RCC 7860 (cell line): ENCODE measurements at places on chromosomes 12 and 14.

GRCh38 chr14:55724736-55725135, 144.7 kb downstream of the KTN1 start:
- no peak for DNase-seq

DNA sequence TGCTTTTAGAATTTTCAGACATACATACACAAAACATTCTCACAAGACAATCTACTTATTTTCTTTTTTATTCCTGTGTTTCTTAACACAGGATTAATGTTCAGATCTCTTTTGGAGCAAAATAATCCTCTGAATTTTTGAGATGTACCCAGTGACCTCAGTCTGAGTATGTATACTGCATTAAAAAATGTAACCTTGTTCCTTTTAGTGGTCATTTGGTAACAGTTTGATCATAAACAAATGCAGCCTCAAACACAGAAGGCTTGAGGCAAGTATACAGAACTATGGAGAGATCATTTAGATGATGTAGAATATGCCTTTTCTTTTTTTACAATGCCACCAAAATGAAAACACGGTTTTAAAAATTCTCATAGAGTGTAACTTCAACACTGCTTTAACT, 9.7 kb downstream of the HIF1A start:
- DNase-seq: no peak

GRCh38 chr12:27639265-27639664, 57.0 kb upstream of the REP15 start:
- DNase-seq: no peak

DNA sequence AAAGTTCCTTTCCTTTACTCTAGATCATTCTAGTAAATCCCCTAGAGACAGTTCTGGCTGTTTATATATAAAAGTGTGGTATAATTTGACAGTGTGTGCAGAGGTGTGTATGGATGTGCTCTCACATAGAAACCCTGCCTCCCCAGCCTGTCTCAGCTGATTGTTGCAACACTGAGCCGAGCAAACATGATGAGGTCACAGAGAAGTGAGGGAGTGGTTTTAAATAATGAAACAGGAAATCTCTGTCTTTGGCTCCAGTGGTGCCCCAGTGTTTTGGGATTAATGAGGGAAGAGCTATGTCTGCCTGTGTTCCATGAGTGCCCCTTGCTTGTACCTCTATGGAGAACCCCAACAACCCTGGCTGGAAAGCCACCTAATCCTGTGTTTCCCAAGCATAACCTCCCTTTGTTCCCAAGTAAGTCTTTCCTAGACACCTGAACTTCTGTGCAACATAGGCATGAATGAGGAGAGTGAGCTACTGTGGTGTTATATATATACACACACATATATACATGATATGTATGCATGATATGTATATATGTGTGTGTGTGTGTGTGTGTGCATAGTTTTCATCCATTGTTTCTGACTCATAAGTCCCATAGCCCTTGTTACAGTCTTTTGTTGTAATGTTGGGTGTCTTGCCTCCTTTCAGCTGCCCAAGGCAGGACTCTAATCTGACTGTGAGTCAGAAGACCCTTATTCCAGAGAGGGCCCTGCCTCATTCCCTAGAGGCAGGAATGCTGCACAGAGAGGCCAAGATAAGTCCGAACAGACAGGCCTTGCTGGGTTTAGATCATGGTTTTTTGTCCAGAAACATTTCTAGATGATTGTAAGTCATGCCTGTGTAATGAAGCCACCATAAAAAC, 18.0 kb downstream of the TRAF3 start:
- peak; percentile 8 for DNase-seq

DNA sequence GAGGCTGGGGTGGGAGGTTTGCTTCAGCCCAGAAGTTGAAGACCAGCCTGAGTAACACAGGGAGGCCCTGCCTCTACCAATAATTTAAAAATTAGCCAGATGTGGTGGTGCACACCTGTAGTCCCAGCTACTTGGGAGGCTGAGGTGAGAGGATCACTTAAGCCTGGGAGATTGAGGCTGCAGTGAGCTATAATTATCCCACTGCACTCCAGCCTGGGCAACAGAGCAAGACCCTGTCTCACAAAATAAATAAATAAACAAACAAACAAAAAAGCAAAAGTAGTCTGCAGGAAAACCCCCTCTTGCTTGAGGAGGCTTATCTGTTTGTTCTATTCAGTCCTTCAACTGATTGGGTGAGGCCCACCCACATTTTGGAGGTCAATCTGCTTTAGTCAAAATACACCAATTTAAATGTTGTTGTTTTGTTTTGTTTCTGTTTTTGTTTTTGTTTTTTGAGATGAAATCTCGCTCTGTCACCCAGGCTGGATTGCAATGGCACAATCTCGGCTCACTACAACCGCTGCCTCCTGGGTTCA, 24.9 kb upstream of the TXNRD1 start:
- DNase-seq: no peak

DNA sequence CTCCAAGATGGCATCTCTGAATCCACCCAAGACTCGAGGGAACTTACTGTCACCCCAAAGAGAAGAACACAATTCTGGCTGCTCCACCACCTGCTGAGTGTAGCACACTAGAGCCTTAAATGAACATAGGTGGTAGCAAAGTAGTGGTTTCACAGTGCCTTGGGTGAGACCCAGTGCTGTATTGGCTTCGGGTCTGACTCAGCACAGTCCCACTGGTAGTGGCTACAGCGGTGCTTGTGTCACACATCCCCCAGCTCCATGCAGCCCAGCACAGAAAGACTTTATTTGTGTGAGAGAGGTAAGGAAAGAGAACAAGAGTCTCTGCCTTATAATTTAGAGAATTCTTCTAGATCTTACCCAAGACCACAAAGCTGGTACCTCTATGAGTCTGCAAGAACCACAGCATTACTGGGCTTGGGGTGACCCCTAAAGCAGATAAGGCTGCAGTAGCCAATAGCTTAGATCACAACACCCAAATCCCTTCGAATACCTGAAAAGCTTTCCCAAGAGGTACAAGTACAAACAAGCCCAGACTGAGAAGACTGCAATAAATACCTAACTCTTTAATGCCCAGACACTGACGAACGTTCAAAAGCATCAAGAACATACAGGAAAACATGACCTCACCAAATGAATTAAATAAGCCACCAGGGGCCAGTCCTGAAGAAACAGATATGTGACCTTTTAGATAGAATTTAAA, 83.3 kb upstream of the SLC38A4 start:
- no peak for DNase-seq

DNA sequence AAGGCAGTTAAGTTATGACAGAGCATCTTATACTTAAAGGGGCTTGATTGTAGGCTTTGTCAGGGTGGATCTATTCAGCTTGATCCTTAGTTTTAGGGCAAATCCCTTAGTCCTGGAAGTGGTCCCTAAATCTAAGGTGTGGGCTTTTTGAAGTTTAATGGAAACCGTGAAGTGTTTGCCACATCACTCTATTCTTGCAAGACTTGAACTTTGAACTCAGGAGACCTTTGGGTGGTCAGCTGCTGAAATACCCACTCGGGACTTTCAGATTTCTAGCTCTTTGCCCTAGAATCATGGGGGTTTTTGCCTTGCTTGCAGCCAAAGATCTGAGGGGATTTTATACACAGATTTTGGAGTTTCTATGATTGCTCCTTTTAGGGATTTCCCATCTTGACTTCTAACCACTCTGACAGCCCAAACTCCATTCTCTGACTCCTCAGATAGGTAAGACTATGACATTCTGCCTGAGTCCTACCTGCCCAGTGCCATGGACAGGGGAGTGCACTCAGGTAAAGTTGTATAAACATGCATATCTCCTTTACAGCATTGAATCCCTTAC, 39.9 kb downstream of the SNAPC1 start:
- DNase-seq: no peak

- peak; percentile 20 for DNase-seq
Observed at GRCh38 chr14:76773188-76773885, 12.1 kb downstream of the VASH1 start.

DNA sequence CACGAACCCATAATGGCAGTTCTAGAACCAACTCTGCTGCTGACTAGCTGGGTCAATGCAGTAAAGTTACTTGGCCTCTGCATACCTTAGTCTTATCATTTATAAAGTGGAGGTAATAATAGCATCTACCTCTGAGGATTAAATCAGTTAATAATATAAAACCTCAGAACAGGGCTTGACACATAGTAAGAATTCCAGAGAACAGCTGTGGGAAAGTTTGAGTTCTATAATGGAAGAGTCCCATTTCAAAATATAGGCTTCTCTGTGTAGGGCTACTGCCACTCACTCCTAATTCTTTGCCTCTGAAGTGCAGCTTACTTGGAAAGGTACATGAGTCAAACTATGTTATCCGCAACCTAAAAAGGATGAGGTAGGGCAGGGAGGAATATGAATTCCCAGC, 269.2 kb upstream of the PRKD1 start:
- no peak for DNase-seq

DNA sequence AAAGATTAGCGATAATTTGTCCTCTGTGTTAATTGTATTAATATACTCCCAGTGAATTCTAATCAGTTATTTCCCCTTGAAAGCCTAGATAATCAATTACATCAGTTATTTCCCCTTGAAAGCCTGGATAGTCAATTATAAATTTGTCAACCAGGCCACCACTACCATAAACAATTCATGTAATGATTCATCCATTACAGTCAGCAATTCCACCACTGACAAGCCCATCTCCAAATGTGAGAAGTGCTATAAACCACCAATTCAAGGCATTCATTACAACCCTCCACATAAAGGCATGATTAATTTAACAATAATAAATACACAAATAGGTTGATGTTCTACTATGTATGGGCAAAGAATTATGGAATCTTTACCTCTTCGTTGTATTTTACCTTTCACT, 40.9 kb downstream of the INTS13 start:
- DNase-seq: no peak

DNA sequence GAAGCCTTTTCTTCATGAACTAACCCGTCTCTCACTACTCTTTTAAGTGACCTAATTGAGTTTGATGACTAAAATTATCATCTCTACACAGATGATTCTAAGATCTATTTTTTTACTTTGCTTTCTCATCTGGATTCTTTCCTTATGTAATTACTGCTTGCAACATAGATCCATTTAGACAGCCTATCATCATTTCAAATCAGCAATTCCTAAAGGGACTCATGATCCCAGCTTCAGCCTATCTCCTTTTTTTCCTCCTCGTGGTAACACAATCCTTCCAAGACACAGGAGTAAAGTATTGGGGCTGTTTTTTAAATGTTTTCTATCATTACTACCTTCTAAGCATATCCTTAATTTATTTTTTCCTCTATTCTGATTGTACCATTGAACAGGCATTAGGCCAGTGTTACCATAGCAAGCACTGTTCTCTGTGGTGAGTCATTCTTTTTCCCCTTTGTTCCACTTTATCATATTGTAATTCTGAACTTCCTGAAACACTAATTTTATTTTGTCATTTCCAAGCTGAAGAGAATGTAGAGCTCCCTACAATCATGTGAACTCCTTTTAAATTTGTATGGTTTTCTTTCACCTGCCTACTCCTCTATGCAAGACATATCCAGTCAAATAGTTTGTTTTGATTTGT, 190.4 kb upstream of the FAR2 start:
- DNase-seq: no peak

DNA sequence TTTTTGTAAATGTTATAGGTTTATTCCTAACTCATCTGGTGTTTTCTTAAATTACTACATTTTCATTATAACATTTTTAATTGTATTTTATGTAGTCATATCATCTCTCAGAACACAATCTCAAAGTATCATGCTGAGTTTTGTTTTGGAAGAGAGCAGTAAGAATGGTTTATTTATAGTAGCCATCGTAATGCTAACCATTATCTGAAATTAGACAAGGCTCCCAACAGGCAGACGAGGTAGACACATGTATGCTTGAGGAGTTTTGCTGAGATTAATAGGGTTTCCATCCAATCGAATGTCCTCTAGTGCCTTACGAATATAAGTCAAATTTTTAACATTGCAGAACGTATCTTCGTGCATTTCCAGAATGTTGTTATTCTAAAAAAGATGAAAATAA, 9.0 kb upstream of the CCER1 start:
- no peak for DNase-seq

DNA sequence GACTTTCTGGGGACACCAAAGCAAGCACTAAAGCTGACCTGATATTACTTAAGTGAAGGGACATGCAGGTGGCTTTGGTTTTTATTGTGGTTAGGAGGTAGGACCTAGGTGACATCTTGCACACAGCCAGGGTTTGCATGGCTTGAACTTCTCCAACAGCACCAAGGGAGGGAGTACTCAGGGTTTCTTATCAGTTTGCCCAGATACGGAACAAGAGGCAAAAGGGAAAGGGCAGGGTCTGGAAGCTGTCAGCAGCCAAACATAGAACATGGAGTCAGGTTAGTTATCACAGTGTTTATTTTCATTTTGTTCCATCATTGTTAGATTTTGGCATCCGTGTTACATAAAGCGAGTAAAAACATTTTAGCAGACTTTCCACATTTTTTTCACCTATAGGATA, 186.3 kb upstream of the CLEC14A start:
- no peak for DNase-seq

- DNase-seq: peak; percentile 16
Observed at GRCh38 chr12:27733052-27733656, 22.5 kb downstream of the MRPS35 start.

GRCh38 chr12:57473392-57473791, 6.3 kb downstream of the ARHGAP9 start:
- DNase-seq: no peak

GRCh38 chr12:114238808-114239207, 167.1 kb downstream of the TBX5 start:
- DNase-seq: no peak
